ENCODE measurements at places on chromosomes 7 and 10. TPM values are rescaled to one million over a fixed set of nuclear protein-coding genes. Genes with fewer than 3 reads are reported as not detected.

The SPAG6 gene
- 0.81 TPM for total RNA-seq

The ACHE gene
- total RNA-seq = 19.0 TPM

The CAV2 gene
- 17.6 TPM for total RNA-seq

The METTL27 gene
- 1.7 TPM for total RNA-seq

The HTR7 gene
- not detected for total RNA-seq

The ZWINT gene
- 181 TPM for total RNA-seq

The SAMD9 gene
- total RNA-seq = 0.32 TPM

The HDAC9 gene
- 0.27 TPM for total RNA-seq

The CCL24 gene
- not detected for total RNA-seq

The EXOSC1 gene
- 77.5 TPM for total RNA-seq

The ADAM22 gene
- 10.1 TPM for total RNA-seq

The TAS2R41 gene
- total RNA-seq = not detected

The SLC39A12 gene
- total RNA-seq = not detected

The COL17A1 gene
- 0.45 TPM for total RNA-seq

The OR2A12 gene
- total RNA-seq = not detected

The AGAP9 gene
- total RNA-seq = 26.1 TPM

The CUBN gene
- total RNA-seq = 4.6 TPM

The SMO gene
- 36.0 TPM for total RNA-seq

The CALCR gene
- total RNA-seq = not detected

The ICA1 gene
- 34.2 TPM for total RNA-seq

The COL28A1 gene
- 7.3 TPM for total RNA-seq

The CLRN3 gene
- 1.1 TPM for total RNA-seq

The C10orf62 gene
- not detected for total RNA-seq

The DNAH11 gene
- total RNA-seq = 2.0 TPM

The KIF11 gene
- 37.7 TPM for total RNA-seq
